ENCODE measurements at places on chromosomes 11 and 22.
A peak's percentile ranks its signal among the peaks of the same experiment; 100 is the strongest.

DNA sequence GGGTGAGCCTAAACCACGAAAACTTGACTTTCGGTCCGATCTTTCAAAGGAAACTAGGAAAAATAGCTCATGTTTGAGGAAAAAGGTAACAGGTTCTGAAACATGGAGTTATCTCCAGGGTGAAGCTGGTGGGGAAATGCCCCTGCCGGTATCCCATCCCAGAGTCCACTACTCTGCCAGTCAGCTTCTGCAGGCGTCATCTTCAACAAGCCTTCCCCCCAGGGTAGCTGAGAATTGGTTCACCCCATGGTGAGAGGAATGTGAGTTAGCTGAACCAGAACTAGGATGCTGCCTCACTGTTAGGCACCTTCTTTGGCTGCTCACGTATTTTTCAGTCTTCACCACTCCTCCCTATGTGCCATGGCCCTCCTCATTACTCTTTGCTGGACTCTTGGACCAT, 1.1 kb downstream of the GVQW3 start:
- no peak for DNase-seq

GRCh38 chr11:105208019-105208418, 68.5 kb upstream of the CARD18 start:
- no peak for DNase-seq

- DNase-seq: peak; percentile 38
Observed at GRCh38 chr11:77345621-77346020, 44.1 kb upstream of the GDPD4 start.

- DNase-seq: no peak
Observed at GRCh38 chr11:91173701-91174100, 950.9 kb upstream of the CHORDC1 start.

DNA sequence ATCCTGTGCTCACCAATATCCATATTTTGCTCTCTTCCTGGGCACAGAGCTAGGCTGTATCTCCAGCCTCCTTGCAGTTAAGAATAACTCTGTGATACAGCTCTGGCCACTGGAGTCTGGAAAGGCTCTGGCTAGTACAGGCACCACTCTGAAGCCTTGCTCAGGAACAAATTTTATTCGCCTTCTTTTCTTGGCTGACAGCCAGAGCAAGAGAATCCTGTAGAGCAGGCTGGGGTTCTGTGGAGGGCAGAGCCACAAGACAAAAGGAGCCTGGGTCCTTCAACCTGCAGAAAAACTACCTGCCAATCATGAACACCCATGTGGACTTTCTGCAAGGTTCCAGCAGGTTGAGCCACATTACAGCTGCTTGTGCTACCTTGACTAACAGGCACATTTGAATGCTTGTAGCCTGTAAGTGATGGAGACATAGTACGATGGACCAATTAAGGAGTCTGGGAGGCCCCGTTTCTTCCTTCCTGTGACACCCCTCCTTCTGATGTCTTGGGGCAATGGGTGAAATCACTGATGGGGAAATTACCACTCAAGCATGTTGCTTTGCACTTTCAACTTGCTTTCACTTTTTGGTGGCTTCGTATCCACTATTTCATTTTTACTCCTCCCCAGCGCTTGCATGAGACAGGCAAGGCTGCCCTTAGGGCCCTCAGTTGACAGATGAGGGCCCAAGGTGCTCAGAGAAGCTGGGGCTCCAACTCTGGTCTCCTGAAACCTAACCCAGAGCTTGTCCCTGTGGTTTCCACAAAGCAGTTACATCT, 267.2 kb upstream of the SYN3 start:
- no peak for DNase-seq

DNA sequence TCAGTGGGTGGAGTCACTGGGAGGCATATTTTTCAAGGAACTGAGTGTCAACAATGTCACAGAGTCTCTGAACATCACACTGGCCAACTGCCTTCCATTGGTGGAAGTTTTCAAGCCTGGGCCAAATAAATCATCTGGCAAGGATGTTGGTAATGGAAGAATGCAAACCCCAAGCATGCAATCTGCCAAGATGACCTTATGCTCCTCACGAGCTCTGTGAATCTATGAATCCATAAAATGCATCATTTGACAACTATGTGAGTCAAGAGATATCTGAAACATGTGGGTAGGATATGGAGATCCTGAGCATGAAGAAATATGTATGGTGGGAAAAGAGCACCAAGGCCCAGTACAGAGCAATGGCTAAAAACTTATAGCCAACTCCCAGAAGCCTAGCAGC, 122.2 kb downstream of the PLEKHA7 start:
- DNase-seq: peak; percentile 77

GRCh38 chr22:49962751-49963646, 2.4 kb downstream of the PIM3 start:
- no peak for DNase-seq

All from AG20443 (cell line).